Activated T-helper 2 cell treated with anti-CD3 and anti-CD28 coated beads, Interferon-gamma antibody, Interleukin-2, Interleukin-4, amounts not matched to agents 10 μg/mL and 5 μg/mL and 100 μg/mL, durations not matched to agents 14 hours and 24 hours and 36 hours (primary cell): ENCODE measurements at places on chromosomes 5 and 9.
A peak's percentile ranks its signal among the peaks of the same experiment; 100 is the strongest.

DNA sequence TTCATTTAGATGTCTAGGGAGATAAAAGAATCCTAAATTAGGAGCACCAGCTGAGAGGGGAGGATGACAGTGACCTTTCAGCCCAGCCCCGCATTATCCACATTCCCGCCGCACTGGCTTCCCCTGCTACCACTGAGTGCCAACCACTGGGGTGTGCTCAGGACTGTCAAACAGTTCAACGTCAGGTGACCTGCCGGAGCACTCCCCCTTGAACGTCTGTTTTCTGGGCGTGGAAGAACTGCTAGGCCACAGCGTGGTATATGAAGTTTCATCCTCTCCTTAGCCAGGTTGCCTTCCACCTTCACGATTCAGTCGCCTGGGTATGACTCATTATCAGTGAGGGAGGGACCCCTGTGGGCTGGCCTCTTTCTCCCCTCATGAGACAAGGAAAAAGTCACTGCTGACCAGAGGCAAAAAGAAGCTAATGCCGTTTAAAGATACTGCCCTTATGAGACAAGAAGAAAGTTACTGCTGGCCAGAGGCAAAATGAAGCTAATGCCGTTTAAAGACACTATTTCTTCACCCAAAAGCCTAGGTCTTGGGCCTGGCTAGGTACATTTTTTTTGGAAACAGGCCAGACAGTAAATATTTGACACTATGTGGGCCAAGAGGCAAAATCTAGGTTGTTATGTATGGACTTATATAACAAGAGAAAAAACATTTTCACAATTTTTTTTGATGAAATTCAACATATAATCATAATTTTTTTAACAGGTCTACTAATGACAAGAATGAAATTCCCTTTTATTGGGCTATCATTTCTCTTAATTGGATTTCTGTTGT lies 4.6 kb downstream of the NMRK1 start:
- peak overlapping the region; percentile 2 for H3K27ac ChIP-seq
- no peak overlapping the region for H3K4me3 ChIP-seq
- no peaks in the 10 kb centered on the region for H3K27me3 ChIP-seq
- DNase-seq, result no peak
- H3K4me1 ChIP-seq, result peaks cover 29% of the 10 kb centered on the region

DNA sequence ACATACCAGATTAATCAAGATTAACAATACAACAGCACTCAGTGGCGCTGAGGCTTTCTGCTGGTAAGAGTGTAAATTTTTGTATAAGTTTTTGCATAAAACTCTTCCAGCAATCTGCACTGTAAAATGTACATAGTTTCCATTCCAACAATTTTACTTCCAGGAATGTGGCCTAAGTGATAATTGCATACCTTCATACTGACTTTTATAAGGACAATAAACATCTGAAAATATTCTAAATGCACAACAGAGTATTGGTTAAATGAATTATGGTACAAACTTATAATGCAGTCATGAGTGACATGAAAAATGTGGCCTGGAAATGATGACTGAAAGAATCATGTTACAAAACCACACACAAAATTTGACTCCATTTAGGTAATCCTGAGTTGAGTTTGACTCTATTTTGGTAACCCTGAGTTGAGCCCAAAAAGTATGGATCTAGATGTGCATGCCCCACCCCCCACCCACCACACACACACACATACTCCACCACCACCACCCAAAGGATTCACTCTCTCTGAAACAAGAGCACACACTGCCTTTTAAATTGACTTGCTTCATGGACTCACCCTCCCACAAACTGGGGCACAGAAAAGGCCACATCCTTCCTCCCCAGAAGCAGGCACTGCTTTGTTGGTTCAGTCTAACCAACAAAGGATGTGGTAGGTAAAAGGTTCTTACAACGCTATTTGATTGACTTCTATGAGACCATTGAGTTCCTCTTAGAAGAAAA lies 137.6 kb downstream of the SUSD1 start:
- DNase-seq, result peak; percentile 70
- peaks cover 33% of the 10 kb centered on the region for H3K27me3 ChIP-seq
- H3K4me3 ChIP-seq, result no peak overlapping the region
- peaks cover 33% of the 10 kb centered on the region for H3K36me3 ChIP-seq

GRCh38 chr5:76219636-76220035 lies 136.5 kb downstream of the SV2C start:
- H3K27ac ChIP-seq, result no peak overlapping the region
- no peaks in the 10 kb centered on the region for H3K4me1 ChIP-seq
- DNase-seq, result no peak
- H3K36me3 ChIP-seq, result no peaks in the 10 kb centered on the region
- peaks cover 5% of the 10 kb centered on the region for H3K27me3 ChIP-seq

GRCh38 chr9:136669791-136670464 lies 7.2 kb downstream of the EGFL7 start:
- no peaks in the 10 kb centered on the region for H3K4me1 ChIP-seq
- no peaks in the 10 kb centered on the region for H3K36me3 ChIP-seq
- H3K27me3 ChIP-seq, result peaks cover 9% of the 10 kb centered on the region
- no peak overlapping the region for H3K4me3 ChIP-seq
- H3K27ac ChIP-seq, result no peak overlapping the region
